ENCODE measurements at places on chromosomes 7 and 10.

GRCh38 chr10:47261556-47261955 is 38.4 kb upstream of the GDF10 start:
- DNase-seq, result no peak

DNA sequence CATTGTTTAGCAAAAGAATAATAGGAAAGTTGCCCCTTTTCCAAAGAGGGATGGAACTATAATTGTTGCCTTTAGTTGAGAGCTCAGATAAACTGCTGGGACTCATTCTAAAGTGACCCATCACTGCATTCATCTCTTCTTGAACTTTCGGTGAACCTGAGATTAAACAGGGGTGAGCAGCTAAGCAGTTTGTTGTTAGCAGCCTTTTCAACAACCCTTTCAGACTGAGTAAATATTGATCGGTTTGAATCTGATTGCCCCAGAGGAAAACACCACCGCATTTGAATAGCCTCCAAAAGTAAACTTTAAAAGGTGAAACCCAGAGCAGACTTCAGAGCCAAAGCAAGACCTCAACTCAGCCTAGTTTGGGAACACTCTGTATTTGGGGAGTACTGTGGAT is 4.7 kb downstream of the HOXA1 start:
- DNase-seq, result no peak

DNA sequence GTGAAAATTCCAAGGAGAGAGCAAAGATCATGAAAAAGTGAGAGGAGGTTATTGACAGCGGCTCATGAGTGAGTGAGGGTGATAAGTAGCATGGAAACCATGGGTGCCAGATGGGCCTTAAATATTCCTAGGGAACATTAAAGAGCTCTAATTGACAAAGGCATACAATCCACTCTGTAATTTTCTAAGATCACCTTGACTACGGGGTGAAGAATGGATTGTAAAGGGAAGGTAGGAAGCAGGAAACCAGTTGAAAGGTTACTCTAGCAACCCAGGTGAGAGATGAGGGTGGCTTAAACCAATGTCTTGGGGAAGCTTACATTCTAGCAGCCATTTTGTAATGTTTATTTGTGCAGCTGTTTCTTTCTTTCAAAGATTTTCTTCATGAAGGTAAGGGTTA is 75.7 kb downstream of the RSU1 start:
- no peak for DNase-seq

DNA sequence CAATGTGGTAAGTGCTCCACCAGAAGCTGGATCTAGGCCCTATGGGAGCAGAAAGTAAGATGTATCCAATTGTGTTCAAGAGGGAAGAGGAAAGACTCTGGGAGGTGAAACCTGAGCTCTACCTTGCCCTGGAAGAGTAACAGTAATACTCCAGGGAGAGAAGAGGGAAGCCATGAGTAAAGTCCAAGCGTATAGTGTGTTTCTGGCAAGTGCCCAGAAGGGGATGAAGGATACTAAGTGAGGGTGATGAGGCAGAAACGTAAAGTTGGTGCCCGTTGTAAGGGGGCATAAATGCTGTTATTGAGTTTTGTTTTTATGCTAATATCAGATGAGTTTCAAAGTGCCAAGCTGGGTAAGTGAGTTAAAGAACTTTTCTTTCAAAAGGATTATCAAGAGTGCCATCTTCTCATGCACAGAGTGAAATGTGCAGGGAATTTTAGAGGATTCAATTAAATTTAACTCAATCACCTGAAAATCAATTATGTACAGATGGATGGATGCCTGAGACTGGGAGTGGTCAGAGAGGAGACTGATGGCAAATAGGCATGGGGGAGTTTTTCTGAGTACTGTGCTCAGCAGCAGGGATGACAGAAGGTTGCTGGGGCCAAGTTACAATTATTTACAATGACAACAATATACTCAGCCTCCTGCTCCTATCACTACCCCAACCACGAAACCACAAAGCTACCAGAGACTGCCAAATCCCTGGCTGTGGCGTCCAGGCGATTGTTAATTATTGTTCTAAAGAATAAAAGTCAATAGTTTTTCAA is 123.3 kb upstream of the LAMB4 start:
- DNase-seq, result no peak

- DNase-seq, result no peak
Observed at GRCh38 chr10:129683920-129684319, 216.9 kb downstream of the MGMT start.
